Stimulated activated CD8-positive, alpha-beta memory T cell treated with anti-CD3 and anti-CD28 coated beads, Interleukin-15, amount 100 ng/mL, for 24 hours (primary cell): ENCODE measurements at places on chromosomes 11 and 22.

GRCh38 chr11:109046284-109046992 lies 375.6 kb upstream of the C11orf87 start:
- DNase-seq: no peak

DNA sequence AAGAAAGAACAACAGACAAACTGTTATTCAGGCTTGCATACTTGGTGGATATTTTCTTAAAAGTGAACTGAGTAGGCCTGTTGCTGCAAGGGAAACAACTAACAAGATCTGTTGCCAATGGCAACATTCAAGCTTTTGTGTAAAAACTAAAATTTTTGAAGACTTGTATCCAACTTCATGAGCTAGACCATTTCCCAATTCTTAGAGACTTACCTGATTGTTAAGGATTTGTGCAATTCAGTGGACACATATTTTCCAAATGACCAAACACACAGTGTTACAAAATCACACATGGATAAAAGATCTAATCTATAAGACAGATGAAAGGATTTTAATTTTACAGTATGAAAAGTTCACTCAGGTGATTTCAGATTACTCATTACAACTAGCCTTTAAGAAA lies 564.1 kb downstream of the CNTN5 start:
- no peak for DNase-seq

GRCh38 chr11:312092-312816 lies 1.6 kb upstream of the IFITM1 start:
- no peak for DNase-seq

GRCh38 chr22:39292561-39293074 lies 26.8 kb downstream of the RPL3 start:
- no peak for DNase-seq

DNA sequence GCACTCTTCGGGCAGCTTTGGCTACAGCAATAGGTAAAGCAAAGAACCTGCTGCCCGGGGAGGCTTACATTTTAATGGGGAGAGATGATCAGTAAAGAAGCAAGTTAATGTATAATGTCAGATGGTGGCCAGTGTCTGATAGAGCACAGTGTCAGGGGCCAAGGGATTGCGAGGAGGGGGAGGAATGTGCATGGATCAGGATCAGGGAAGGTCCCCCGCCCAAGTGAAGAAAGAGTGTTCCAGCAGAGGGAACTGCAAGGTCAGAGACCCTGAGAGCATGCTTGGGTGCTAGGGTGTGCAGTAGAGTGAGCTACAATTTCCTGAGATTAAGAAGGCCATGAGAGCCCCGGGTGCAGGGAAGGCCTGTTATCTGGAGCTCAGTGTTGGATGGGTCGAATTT lies 39.7 kb downstream of the TIMP3 start:
- no peak for DNase-seq

DNA sequence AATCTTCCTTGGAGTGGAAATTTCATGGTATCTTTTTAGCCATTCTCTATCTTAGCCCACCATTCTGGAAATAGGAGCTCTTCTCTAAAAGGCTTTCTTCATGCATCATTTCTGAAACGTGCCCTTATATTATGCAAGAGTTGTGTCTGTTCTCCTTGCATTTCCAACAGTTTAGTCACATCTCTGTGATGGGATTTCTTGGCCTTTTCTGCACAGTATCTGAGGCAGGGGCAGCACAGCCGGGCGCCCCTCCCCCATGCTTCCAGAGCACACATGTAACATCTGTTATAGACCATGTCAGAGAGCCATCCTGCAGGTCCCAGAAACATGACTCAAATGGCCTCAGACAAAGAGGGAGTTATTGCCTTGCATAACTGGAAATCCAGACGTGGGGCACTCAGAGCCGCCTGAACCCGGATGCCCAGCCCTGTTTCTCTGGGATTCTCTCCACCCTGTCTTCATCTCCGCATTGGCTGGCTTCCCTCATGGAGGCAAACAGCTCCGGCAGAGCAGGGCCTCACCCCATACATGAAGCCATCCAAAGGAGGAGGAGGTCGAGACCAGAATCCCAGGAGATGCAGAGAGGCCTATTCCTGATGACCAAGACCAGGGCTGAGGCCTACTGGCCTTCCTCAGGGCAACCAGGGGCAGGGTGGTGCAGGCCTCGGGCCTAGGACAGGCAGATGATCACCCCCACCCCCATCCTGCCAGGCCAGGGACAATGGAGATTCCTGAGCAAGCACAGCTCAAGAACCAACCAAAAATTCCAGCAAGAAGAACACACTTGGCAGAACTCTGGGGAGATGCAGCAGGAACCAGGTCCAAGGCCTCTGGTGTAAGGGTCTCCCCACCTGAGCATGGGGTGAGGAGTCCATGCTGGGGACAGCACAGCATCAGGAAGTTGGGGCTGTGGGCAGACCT lies 61.3 kb downstream of the IGLL5 start:
- DNase-seq: no peak

DNA sequence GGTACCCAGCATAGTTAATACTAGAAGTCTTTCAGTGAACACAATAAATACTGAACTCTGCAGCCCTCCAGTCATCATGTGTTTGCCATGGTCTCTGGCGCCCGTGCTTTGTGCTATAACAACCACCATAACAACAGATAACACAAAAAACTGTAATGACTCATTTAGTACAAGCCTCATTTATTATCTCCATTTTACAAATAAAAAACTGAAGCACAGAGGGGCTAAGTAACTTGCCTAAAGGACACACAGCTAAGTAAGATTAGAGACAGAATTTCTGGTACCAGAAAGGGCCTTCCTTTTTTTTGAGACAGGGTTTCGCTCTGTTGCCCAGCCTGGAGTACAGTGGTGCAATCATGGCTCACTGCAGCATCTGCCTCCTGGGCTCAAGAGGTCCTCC lies 19.5 kb downstream of the RBFOX2 start:
- DNase-seq: no peak

- DNase-seq: no peak
Measured at GRCh38 chr11:6129635-6130034, 22.2 kb downstream of the OR56B4 start.

DNA sequence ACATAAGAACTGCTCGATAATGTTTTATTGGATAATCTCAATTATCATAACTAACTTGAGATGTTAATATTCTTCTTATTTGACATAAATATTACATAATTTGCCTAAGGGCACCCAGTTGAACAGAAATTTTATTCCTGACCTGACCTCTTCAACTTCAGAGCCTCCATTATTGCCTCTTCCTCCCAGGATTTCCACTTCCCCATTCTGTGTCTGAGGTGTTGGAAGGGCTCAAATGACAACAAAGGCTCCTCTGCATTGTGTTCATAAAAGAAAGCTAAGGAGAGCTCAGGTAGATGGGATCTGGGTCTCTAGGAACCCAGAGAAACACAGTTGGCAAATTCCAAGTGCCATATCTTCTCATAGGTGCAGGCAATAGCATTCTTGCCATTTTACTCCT lies 61.2 kb upstream of the ARHGAP20 start:
- DNase-seq: no peak

DNA sequence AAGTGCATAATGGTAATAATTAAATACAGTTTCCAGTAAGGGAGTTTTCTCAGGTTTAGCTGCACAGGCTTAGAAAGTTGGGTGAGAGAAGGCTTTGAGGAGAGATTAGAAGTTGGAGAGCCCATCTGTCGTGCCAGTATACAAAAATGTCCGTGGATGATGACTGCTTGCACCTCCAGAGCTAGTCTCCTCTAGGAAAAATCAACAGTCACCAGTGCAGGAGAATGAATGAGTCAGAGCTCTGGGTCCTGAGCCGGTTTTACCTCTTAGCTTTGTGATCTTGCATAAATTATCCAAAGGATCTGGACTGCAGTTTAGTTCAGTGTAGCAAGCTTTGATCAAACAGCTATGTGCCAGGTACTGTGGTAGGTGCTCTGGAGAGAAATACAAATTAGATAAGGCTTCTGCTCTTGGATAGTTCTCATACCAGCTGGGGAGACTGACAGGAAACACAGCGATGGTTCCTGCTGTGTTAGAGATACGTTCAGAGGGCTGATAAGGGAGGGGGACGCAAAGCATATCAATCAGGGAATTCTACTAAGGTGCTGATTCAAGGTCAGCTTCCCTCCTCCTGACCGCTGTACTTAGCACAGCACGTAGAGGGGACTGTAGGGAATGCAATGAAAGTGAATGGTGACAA lies 125.9 kb downstream of the TEAD1 start:
- no peak for DNase-seq

- DNase-seq: no peak
Measured at GRCh38 chr22:46107089-46107664, 43.1 kb upstream of the PPARA start.

DNA sequence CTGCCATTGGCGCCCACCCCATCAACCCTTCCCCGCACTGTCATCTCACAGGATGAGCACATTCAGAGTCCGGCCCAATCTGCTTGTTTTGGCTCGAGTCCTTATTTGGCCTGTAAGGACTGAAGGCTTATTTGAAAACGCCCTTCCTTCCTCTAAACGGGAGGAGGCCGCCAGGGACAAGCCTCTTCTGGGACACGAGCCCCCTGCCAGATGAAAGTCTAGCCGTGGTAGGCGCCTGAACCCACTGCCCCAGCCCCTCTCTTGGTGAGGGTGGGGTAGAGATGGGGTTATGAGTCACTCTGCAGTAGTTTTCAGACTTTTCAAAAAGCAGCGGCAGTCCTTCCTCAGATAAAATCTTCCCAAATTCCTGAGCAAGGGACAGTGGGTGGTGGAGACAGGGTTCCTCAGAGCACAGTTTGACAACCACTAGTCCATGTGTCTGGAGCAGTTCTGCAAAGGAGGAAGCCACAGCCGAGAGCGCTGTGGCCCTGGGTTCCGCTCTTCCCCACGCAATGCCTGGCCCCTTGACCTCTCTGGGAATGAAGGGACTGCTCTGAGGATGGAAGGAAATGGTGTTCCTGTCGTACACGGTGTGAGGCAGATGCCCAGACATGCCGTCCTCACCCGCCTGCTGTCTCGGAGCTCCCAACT lies 57.0 kb downstream of the MYH9 start:
- no peak for DNase-seq
